ENCODE measurements at places on chromosomes 7 and 10. TPM values are rescaled to one million over a fixed set of nuclear protein-coding genes. Genes with fewer than 3 reads are reported as not detected.

Gene CNPY1
- polyA plus RNA-seq, result not detected

Gene SCART1
- polyA plus RNA-seq, result 0.89 TPM

Gene NPFFR1
- not detected for polyA plus RNA-seq

Gene C10orf71
- polyA plus RNA-seq, result not detected

DNA sequence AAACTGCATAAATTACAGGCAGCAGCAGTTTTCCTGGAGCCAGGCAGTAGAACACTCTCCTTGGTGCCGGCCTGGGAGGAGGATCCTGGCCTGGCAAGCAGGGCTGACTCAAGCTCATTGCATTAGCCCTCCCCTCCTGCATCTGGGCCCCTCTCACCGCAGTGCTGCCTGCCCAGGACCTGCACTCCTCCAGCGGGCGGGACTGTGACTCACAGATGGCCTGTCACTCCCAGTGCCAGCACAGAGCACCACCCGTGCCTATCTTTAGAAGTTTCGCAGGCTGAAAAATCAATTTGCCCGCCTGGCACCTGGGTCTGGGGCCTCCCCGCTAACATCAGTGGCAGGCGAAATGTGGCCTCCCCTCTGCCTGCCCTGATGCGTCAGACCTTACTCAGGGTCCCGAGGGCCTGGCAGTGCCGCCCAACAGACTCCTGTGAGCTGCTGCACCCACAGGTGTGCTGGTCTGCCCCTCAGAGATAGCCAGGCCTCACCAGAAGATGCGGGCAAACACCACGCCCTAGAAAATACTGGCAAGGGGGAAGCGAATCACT is 123.8 kb downstream of the KCNMA1 start:
- DNase-seq, result peak; percentile 42

DNA sequence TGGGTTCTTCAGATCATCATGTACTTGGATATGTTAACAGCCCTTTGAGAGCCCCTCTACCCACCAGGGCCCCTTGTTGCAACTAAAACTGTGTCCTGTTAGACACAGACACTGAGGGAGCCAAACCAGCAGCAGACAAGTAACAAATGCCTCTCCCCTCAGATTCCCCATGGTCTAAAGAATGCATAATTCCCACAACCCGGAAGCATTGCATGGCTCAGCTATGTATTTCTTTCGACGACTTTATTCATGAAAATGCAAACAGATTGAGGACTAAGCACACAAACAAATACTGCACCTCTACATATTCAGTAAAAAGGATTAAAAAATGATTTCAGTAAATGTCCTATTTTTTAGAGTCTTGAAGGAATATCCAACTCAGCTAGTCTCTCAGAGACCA is 70.1 kb upstream of the HECW1 start:
- DNase-seq, result no peak

GRCh38 chr10:132689721-132690360 is 96.1 kb downstream of the NKX6-2 start:
- no peak for DNase-seq

- no peak for DNase-seq
These were observed 557 bp upstream of the TAX1BP1 start for GRCh38 chr7:27739301-27739908.

- DNase-seq, result no peak
These were observed 5.2 kb upstream of the ARHGAP22 start for GRCh38 chr10:48609899-48610584.

DNA sequence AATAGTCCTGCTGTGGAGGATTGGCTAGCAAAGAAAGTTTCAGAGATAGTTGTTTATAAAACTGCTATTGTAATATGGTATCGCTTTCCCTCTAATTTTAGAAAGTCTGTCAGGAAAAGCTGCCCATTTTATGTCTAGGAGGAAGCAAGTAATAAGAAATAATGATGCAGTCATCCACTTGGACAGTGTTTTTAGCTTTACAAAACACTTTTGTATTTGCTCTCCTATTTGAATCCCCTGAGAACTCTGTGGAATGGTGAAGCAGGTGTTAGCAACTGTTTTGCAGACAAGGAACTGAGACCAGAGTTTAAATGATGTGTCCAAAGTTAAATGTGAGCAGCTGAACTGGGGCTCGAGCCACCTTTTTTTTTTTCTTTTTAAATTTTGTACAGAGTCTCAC is 455.8 kb downstream of the XPNPEP1 start:
- no peak for DNase-seq

- DNase-seq, result no peak
These were observed 105.7 kb downstream of the CDK14 start for GRCh38 chr7:90701771-90702170.

- DNase-seq, result no peak
These were observed 19.2 kb downstream of the ELFN1 start for GRCh38 chr7:1689311-1689710.

GRCh38 chr10:112819231-112819630 is 130.8 kb upstream of the TCF7L2 start:
- no peak for DNase-seq

All from BJ (cell line).